ENCODE measurements at places on chromosomes 6 and 20. TPM values are rescaled to one million over a fixed set of nuclear protein-coding genes. Genes with fewer than 3 reads are reported as not detected.

- H3K27ac ChIP-seq: no peak overlapping the region
- H3K27me3 ChIP-seq: no peaks in the 10 kb centered on the region
- H3K4me3 ChIP-seq: no peak overlapping the region
- no peak for DNase-seq
- H3K4me1 ChIP-seq: no peaks in the 10 kb centered on the region
- H3K36me3 ChIP-seq: no peaks in the 10 kb centered on the region
Observed at GRCh38 chr6:162963861-162964260, 236.1 kb downstream of the PACRG start.

DNA sequence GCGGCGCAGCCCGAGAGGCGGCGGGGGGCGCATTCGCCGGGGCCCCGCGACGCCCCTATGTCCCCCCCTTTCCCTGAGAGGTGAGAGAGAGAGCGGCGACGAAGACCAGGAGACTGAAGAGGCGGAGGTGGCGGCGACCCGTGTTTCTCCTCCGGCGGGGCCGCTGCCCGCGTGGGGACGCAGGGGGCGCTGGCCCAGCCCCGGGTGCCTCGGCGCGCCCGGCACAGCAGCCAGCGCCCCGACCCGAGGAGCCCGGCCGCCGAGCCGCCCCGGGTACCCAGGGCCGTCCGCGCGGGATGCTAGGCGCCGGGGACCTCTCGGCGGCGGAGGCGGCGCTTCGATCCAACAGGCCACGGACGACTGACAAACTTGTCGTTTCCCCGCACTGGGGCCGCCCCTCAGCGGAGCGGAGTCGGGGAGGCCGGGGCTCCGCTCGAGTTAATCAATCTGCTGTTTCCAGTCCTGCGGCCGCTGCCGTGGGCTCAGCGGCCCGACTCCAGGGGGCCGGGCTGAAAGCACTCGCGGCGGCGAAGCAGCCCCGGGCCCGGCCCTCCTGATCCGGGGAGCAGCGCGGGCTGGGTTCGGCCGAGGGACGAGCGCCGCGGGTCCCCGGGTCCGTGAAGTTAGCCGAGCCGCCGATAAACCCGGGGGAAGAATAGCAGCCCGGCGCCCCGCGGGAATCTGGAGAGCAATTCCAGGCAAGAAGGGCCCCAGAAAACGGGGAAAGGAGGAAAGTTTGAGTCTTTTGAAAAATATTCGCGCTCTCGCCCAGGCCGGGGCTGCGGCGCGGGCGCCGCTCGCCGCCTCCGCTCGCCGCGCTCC, 631 bp downstream of the MDGA1 start:
- H3K4me3 ChIP-seq: peak overlapping the region; percentile 76
- H3K36me3 ChIP-seq: no peaks in the 10 kb centered on the region
- peaks cover 37% of the 10 kb centered on the region for H3K4me1 ChIP-seq
- peaks cover 35% of the 10 kb centered on the region for H3K27me3 ChIP-seq
- H3K27ac ChIP-seq: no peak overlapping the region

GRCh38 chr6:78199044-78199443, 546.2 kb downstream of the MEI4 start:
- no peaks in the 10 kb centered on the region for H3K4me1 ChIP-seq
- no peak overlapping the region for H3K4me3 ChIP-seq
- H3K36me3 ChIP-seq: no peaks in the 10 kb centered on the region

DNA sequence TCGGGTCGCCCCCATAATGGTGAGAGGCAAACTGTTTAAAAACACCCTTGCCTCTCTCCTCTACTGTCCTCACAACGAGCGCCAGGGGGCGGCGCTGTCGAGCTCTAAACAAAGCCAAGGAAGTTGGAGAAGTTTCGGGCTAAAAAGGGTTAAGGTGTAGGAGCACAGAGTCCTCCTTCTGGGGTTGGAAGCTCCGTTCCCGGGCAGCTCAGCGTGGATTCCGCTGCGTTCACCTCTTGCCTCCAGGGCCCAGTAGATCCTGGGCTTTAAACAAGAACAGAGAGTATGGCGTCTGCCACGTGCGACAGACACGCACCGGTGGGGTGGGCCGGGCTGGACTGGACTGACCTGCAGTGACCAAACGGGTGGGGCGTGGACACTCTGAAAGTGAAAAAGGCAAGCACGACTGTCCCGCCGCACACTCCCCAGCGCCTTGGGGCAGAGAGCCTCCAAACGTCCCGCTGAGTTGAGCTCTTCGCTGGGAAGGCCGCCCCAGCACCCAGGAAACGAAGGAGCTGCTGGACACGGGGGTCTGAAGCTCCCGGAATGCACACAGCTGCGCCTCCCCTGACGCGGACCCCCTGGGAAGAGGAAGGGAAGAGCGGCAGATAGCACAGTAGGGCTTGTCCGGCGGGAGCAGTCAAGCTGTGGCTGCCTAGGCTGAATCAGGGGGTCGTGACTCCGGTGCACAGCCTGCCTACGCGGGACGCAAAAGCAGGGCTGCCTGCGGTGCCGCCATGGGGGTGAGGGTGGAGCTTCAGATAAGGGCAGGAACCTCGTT, 1.6 kb upstream of the THBD start:
- no peaks in the 10 kb centered on the region for H3K36me3 ChIP-seq
- H3K4me1 ChIP-seq: no peaks in the 10 kb centered on the region
- no peak overlapping the region for H3K27ac ChIP-seq
- H3K4me3 ChIP-seq: no peak overlapping the region

DNA sequence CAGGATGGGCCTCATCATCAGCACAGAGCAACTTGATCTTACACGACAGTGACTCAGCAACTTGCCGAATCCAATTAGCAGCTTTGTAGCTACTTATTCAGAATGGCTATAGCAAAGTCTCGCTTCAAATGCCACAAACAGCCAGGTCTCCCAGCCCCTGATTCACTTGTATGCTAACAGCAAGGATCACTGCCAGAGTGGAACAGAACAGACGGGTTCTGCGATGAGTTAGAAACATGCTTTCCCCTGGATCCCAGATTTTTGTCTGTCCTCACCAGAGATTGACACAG, 254.4 kb downstream of the NRN1 start:
- H3K36me3 ChIP-seq: no peaks in the 10 kb centered on the region
- DNase-seq: no peak
- H3K4me3 ChIP-seq: no peak overlapping the region
- H3K27me3 ChIP-seq: no peaks in the 10 kb centered on the region

GRCh38 chr6:144597511-144597910, 312.4 kb downstream of the UTRN start:
- 0 out of 2 replicates have a peak, but pooled peaks cover 2% of the 10 kb centered on the region for H3K4me1 ChIP-seq
- H3K27me3 ChIP-seq: no peaks in the 10 kb centered on the region
- no peak overlapping the region for H3K4me3 ChIP-seq
- H3K36me3 ChIP-seq: peaks cover 10% of the 10 kb centered on the region

Gene LRRN4
- polyA plus RNA-seq: 0.10 TPM

Gene ERVFRD-1
- not detected for polyA plus RNA-seq
